ENCODE measurements at places on chromosomes 2 and 18.

- DNase-seq = no peak
Observed at GRCh38 chr2:22497789-22498188, 887.2 kb upstream of the KLHL29 start.

DNA sequence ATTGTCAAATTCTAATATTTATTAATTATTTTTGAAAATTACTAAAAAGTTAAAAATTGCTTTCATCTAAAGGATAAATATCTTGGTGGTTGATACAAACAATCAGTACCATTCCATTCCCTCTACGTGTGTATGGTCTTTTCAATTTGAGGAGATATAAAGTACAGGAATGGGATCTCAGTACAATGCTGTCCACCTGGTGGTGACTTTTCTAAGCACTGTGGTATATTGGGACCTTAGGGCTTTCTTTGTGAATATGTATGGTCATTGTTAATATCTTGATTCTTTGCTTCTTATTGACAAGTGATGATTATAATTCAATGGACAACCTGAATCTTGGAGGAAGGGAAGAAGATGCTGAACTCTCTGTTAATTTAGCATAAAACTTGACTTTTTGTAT, 83.1 kb downstream of the NBEAL1 start:
- DNase-seq = peak; percentile 25

- no peak for DNase-seq
Observed at GRCh38 chr2:70123051-70123828, 36.0 kb downstream of the PCBP1 start.

- no peak for DNase-seq
Observed at GRCh38 chr2:89784960-89785359, 1093.5 kb downstream of the RPIA start.

DNA sequence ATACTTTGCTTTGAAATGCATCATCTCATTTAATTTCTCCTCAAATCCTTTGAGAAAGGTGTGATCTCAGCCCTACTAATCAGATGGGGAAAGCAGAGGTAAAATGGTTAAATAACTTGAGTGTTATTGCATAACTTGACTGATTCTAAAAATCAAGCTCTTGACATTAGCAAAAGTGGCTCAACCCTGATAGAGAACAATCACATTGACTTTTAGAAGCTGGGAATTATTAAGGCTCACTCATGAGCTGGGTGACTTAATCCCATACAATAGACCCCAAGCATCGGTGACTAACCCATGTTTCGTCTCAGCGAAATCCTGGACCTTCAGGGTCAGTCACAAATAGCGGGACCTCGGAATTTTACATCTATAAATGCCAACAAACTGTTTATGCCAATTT, 378.9 kb downstream of the NBAS start:
- no peak for DNase-seq

DNA sequence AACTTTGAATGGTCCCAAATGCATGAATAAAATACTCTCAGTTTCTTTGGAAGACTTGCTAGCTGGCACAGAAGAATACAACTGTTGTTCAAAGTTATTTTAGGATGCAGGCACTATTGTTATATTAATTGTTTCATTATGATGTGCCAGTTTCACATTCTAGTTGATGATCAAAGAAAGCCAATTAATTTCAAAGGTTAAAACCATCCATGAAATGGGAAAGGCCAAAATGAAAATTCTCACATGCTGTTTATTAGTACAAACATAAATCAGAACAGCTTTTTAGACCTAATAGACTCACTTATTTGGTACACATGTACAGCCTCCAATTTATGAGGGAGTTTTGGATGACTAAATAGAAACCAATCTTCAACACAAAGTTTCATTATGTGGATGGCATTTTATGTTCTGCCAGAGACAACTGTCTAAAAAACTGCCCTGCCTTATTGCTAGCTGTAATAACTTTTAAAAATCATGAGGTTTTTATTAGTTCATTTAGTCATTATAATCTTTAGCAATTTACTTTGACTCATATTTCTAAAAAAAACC, 42.2 kb downstream of the RFTN2 start:
- DNase-seq = no peak

- DNase-seq = no peak
Observed at GRCh38 chr2:54048117-54048785, 67.2 kb upstream of the ACYP2 start.

DNA sequence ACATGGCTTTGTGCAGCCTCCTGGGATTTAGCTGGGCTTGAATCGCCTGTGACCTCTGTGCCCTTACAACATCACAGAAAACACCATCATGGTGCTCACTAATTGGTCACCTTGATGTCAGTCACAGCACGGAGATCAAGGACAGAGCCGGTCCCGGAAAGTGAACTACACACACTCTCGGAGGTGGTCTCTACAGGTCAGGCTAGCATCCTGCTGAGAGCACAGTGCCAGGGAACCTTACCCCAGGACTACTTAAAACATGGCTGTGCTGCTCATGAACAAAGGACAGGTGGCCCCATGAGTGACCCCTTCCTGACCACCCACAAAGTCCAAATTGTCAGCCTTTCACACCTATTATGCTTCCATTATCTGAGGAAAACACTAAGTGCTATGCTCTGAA, 1782.1 kb upstream of the CELF4 start:
- no peak for DNase-seq

- no peak for DNase-seq
Observed at GRCh38 chr2:174023591-174024523, 58.7 kb upstream of the SP3 start.

GRCh38 chr2:217387776-217388387, 528.0 kb upstream of the TNP1 start:
- DNase-seq = no peak

GRCh38 chr2:186636800-186637496, 47.1 kb downstream of the ITGAV start:
- no peak for DNase-seq

DNA sequence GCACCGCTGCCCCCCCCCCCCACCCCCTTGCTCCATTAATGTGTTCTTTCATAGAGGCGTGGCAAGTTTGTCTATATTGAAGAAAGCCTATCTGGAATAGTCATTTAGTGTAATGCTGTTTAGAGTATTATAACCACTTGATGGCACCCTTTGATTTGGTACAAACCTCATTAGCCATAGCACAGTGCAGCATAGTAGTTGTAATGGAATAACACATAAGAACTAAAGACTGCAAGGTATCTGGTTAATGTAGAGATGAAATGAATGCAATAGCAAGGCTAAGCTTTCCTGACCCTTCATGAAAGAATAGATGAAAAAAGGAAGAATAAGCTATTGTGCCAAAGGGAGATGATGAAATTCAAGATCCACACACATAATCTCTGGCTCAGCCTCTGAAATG, 81.9 kb downstream of the EHBP1 start:
- peak; percentile 69 for DNase-seq

DNA sequence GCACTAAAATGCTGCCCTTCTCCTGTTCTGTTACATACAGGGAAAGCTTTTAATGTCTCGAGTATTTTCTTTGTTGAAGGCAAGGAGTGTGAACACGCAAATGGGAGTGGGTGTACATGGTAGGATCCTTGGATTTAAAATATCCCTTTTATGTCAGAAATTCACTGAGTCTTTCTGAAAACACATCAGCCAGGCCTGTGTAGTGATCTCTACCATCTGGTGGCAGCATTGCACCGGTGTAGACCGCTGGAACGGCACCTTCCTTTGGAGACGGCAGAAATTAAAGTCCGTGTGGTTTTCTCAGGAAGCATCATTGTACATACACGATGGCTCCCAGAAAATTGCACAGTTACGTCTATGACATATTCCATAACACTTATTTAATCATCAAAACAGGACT, 515.8 kb downstream of the GALR1 start:
- DNase-seq = no peak

DNA sequence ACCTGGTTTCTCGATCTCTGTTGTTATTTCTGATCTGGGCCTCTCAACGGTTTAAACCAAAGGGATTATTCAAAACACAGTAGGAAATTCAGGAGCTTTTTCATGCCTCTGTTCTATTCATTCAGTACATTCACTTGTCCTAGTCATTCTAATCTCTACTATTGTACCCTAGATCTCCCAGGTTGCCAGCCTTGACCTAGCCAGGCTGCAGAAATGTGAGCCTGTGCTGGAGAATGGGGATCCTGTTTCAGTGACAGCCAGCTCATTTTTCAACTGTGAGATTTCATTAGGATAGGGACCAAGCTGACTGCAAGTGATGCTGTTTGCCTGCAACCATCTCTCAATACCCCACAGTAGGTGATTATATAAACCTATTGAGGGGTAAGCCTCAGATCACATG, 186.2 kb downstream of the CMPK2 start:
- no peak for DNase-seq

GRCh38 chr18:44816050-44816449, 135.4 kb downstream of the SETBP1 start:
- DNase-seq = no peak

GRCh38 chr2:136045835-136046570, 60.6 kb upstream of the DARS1 start:
- DNase-seq = no peak

GRCh38 chr2:120239488-120240287, 13.0 kb upstream of the RALB start:
- peak; percentile 99 for DNase-seq

- no peak for DNase-seq
Observed at GRCh38 chr2:86468162-86469033, 27.2 kb downstream of the KDM3A start.

DNA sequence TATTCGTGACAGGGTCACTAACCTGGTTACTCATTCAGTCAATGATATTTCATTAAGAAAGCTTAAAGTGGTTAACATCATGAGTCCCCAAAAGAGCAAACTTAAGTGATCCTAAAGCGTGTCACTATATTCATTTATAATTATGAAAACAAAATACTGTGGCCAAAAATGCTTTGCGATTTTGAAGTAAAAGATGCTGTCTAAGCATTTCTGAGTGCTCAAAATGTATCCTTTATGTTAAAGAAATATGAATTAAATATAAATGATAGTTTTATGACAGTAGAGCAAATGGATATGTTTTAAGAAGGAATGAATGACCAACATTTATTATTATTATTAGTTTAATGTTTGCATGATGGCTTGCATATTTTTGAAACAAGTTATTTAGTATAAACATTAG, 72.6 kb upstream of the CDC42EP3 start:
- no peak for DNase-seq

DNA sequence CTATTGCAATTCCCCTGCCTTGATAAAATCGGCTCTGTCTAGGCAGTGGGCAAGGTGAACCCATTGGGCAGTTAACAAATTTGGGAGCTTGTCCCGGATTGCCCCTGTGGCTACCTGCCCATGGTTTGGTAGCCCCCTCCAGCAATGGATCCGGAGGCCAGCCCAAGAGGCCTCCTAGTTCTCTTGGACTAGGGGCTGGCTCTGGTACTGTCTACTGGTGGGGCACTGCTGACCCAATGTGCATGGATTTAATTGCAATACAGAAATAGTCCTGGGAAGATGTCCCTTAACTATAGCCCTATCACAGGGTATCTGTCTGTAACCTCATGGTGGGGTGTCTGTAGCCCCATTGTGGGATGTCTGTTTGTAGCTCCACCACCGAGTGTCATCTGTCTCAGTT, 37.5 kb upstream of the SH3RF3 start:
- DNase-seq = no peak

DNA sequence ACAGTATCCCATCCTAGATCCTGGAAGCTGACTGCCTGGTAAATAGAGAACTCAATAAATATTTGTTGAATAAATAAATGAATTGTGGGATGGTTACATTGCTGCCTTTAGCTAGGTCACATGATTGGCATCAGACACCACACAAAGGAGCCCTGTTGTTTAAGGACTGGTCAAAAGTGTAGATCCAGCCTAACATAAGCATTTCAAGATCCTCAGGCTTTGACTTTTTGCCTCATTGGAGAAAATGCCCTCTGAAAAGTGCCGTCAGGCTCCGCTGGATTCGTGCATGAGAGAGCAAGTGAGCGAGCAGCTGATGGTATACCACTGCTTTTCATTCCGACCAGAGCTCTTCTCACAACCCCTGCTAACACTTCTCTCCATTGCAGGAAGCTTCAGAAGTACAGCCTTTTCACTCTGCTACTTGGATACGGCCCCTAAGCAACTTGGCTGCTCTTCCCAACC, 1.3 kb upstream of the ZNF24 start:
- peak; percentile 6 for DNase-seq

DNA sequence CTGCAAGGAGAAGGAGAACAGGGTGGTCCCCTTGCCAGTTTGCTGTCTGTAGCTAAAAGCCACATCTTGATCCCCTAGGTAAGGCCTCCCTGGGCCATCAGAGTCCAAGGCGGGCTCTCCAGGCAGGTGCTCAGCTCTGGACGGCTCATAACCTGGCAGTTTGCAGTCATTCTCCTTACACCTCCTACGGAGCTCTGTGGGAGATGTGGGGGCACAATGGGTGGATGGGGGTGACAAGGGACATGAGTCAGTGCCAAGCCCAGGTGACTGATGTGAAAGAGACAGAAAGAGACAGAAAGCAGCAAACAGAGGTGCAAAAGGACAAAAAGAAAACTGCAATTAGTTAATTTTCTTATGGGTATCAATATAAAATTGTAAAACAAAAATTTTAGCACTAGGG, 120.6 kb upstream of the ZBTB14 start:
- no peak for DNase-seq

DNA sequence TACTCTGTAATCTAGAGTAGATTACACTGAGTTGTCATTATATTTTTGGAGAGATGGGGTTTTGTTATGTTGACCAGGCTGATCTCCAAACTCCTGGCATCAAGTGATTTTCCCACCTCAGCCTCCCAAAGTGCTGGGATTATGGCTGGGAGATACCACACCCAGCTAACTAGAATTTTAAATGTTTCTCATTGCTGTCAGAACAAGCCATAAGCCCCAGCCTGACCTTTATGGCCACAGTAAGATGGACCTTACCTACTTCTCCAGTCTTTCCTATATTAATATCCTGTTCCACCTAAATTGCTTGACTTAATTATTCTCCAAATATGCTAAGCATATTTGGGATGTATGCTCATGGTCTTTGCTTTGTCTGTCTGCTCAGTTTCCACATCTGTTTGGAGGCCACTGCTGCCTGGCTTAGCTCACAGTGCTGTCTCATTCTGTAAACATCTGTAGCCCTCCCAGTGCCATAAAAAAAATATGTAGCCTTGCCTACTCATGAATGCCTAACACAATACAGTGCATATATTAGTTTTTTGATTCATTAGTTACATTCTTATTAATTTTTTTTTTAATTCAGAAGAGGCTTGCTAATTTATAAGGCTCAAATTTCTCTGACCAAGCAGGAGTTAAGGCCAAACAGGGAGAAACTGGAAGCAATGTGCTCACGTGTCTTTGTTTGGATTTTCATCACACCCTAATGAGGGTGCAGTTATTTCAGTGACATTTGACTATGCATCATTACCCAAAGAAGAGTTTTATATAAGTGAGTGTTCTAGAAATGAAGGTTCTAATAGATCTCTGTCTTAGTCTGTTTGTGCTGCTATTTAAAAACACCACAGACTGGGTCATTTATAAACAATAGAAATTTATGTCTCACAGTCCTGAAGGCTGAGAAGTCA, 45.3 kb upstream of the PSME4 start:
- no peak for DNase-seq

DNA sequence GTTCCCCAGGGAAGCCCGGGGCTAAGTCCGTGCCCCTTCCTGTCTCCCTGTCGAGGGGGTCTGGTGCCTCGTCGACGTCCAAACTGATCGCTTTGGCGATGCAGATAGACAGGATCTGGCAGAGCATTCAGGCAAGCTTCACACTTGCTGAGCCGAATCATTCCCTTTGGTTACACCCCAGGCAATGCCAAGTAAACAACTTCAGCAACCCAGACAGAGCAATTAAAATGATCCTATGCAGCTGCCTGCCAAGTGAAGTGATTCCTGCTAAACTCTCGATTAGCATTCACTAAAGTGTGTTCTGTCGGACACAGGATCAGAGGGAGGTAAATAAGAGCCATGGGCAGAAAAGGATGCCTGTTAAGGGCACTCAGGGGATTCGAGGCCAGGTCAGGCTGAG, 108.2 kb upstream of the RAB12 start:
- no peak for DNase-seq

- DNase-seq = no peak
Observed at GRCh38 chr2:74540291-74540690, 10.6 kb downstream of the HTRA2 start.

Data from endothelial cell of umbilical vein (primary cell).